NCI-H1105 (cell line): ENCODE measurements at places on chromosomes 3 and 15.

GRCh38 chr15:31398677-31399301 lies 72.2 kb downstream of the KLF13 start:
- DNase-seq = no peak

DNA sequence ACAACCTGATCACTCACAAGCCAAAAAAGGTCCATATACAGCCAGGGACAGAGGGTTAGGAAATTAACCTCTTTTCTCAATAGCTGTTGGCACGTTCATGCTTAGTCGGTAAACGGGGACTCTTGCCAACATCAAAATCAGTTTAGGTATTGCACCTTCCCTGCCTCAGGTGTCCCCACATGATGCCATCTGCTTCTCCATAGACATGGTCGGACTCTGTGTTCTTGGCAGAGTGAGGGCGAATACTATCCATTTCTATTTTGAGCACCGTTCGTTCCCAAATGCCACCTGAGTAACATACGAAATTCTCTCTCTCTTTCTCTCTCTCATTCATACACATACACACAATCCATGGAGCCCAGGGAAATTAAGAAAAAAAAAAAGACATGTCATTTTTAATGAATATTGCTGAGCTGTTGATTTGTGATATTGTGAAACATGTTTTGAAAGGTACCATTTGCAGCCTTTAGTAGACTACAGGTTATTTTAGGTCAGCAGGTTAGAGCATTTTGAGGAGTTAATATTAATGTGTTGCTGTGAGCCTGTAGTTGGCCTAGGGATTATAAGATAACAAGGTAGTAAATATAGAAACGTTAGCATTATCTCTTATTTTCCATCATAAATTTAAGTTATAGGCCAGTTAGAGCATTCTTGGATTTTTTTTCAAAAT lies 78.5 kb downstream of the GHSR start:
- peak; percentile 53 for DNase-seq

- DNase-seq = no peak
Observed at GRCh38 chr3:22982981-22983587, 220.0 kb upstream of the UBE2E2 start.

- no peak for DNase-seq
Observed at GRCh38 chr3:120858521-120858920, 49.5 kb upstream of the STXBP5L start.
